ENCODE measurements at places on chromosomes 2 and 18.

GRCh38 chr2:8641301-8641965 is 40.4 kb upstream of the ID2 start:
- DNase-seq, result no peak

DNA sequence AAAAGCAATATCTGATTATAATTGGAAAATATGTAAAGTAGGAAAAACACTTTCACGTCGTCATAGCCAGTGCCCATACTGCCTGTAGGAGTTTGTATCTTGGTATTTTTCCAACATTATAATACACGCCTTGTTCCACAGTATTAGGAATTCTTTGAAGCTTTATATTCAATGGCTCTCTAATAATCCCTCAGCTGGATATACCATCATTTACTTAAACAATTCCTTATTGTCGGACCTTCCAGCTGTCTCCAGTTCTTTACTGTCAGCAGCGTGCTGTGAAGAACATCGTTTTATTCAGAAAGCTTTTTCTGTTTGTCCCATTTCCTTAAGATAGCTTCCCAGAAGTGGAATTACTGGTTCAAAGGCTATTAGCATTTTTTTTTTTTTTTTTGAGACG is 31.7 kb downstream of the ATP6V1C2 start:
- DNase-seq, result no peak

GRCh38 chr2:232327105-232328031 is 51.2 kb upstream of the ALPP start:
- peak; percentile 48 for DNase-seq

DNA sequence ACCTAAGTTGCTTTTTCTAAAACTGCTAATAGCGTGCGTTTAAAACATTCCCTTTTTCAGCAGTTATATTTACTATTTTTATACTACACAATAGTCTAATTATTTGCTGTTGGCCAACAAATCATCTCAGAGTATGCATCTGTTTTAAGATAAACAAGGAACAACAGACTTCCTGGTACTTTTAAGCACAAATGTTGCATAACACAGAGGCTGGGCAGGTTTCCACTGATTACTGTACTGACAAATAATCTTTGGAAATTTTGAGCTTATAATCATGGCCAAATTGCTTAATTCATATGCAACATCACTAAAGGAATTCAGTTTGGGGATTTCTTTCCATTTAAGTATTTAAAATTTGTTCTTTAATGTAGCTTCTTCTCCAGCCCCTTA is 737.4 kb upstream of the SALL3 start:
- DNase-seq, result peak; percentile 39

DNA sequence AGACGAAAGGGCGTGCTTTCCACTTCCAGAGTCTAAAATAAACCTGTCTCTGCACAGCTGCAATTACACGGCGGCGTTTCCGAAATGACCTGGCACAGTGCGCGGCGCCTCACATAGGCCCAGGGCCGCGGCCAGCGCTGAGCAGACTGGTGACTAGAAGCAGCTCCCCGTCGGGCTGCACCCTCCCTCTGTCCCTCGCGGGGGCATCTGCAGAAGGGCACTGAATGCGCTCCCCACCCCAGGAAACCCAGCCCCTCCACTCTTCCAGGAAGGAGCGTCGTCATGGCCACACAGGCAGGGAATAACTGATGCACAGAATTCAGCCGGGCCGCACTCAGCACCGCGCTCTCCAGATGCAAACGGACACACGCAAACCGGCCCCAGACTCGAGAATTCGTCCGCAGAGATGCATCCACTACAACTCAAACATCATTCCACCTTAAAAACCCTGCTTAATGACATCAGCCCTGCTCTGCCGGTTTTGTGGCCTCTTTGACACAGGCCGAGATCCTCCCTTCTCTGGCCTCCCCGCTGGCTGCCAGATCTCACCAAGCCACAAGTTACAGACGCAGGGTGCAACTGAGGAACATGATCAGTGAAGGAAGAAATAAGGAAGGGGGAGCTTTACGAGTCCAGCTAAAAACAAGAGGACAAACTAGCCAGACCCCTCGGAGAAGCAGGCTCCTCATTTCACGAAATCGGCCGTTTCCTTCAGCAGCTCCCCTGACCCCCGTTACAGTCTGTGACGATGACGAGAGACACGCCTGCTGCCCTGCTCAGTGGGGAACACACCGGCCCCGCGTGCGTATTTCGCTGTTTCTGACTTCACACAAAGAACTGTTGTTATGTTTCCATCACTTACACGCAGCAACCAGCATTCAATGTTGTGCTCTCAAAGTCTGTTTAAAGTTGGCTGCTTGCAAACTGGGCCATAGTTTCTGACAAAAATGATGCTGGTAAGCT is 40.2 kb downstream of the MBP start:
- DNase-seq, result no peak

DNA sequence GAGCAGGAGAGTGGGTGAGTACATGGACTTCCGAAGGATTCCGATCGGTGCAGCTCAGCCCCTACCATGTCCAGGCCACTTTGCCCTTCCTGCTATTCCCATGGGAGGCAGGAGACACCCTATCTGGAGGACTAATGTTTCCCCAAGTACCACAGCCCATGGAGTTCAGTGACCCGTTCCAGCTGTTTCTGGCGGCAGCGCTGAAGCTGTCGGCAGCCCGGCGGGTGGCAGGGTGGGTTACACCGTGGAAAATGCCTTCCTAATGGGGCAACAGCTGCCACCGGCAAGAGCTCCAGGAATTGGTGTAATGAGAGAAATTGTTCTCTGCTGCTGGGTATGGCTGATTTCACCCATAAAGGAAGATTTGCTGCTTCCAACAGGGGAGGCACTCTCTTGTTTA is 98.3 kb downstream of the MYCN start:
- no peak for DNase-seq

- DNase-seq, result peak; percentile 98
These were observed 3.7 kb upstream of the TUBA4B start for GRCh38 chr2:219249203-219249980.

- no peak for DNase-seq
These were observed 12.5 kb downstream of the PRKAG3 start for GRCh38 chr2:218819093-218819492.

GRCh38 chr2:151782378-151783132 is 45.7 kb downstream of the ARL5A start:
- no peak for DNase-seq

GRCh38 chr2:62266433-62267038 is 70.6 kb downstream of the B3GNT2 start:
- no peak for DNase-seq

GRCh38 chr2:19255481-19255880 is 102.9 kb downstream of the OSR1 start:
- DNase-seq, result peak; percentile 54

DNA sequence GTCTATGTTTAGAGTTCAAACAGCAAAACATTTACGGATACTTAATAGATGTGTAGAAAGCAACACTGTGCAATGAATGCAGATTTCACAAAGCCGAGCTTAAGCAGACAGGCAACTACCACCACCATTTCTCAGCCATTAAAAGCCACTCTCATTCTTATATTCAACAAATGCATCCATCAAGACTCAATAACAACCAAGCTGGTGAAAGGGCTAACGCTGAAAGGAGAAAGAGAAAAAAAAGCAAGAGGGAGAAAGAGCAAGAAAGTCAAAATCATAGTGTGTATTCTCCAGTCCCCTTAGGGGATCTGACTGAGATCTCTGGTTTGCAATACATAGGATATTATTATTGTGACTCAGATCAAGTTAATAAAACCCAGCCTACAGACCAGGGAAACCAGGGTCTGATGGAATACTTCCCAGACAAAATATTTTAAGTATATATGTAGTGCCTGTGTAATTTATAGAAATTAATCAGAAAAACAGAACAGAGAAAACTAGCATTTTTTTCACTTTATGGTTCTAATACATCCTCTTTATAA is 14.1 kb downstream of the SATB2 start:
- DNase-seq, result no peak

DNA sequence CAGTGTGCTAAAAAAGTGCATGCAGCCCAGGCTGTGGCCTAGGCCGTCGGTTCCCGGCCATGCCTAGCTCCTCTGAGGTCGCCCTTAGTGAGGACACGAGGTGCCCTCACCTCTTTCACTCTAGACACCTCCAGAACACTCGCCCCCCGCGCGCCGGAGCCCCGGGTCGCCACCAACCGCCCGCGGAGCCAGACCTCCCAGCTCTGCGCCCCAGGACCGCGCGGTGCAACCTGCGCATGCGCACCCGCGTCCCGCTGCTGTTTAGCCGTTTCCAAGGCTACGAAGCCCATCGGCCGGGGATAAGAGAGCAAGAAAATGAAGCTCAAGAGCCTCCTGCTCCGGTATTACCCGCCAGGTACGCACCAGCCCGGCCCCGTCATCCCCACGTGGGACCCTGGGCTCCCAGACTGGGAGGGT is at the start of gene DAW1:
DAW1 (plus strand) TSS at position 257 of the 417 bp plus-strand sequence; CDS start at position 316, 59 bp downstream.
- DNase-seq, result no peak

- DNase-seq, result peak; percentile 64
These were observed 47.1 kb upstream of the SELENOI start for GRCh38 chr2:26298638-26299393.

DNA sequence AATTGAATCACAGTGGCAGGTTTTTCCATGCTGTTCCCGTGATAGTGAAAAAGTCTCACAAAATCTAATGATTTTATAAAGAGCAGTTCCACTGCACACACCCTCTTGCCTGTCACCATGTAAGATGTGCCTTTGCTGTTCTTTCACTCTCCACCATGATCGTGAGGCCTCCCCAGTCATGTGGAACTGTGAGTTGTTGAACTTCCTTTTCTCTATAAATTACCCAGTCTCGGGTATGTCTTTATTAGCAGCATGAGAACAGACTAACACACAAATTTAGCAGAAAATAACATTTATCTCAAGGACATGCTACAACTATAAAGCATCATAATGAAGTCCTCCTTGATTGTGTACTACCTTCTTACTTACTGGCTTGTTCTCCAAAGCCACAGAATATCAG is 1526.0 kb downstream of the LRP1B start:
- DNase-seq, result no peak

- no peak for DNase-seq
These were observed 178.0 kb downstream of the HDAC4 start for GRCh38 chr2:239222706-239223309.

DNA sequence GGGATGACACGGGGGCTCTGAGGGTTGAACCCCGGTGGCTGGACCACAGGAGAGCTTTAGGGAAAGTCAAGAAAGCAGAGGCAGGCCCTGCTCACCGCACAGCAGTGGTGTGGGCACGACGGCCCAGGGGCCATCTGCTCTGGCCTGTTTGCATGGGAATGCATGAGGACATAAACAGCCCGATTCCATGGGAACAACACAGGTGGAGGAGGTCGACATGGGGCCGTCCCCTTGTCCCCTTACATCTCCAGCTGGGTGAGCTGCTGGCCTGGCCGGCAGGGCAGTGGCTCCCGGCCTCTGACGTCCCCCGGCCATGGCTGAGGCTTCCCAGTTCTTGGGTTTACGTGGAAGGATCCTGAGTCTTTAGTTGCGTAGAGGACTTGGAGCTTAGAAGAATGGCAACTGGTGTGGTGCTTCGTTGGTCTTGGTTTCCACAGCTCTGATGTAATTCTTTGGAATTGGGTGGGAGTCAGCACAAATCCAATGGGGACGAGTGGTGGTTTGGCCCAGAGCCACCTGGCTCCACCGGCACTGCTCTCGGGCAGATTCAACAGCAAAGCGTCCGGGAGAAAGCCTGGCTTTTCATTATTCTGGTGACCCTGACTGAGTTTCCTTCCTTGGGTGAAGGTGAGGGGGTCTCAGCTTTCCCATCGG is 98.3 kb upstream of the HDAC4 start:
- no peak for DNase-seq

GRCh38 chr2:172630181-172630580 is 74.3 kb downstream of the PDK1 start:
- DNase-seq, result no peak

GRCh38 chr2:28582152-28582551 is 86.3 kb downstream of the PLB1 start:
- no peak for DNase-seq

GRCh38 chr2:168089200-168089599 is 158.2 kb downstream of the STK39 start:
- no peak for DNase-seq

- DNase-seq, result peak; percentile 94
These were observed 143.5 kb downstream of the PKP4 start for GRCh38 chr2:158600155-158600802.

GRCh38 chr2:72515696-72516095 is 310.1 kb downstream of the EXOC6B start:
- no peak for DNase-seq

- DNase-seq, result peak; percentile 7
These were observed 31.8 kb downstream of the SLC9A4 start for GRCh38 chr2:102504833-102505232.

GRCh38 chr2:232342635-232343565 is 35.7 kb upstream of the ALPP start:
- DNase-seq, result no peak

DNA sequence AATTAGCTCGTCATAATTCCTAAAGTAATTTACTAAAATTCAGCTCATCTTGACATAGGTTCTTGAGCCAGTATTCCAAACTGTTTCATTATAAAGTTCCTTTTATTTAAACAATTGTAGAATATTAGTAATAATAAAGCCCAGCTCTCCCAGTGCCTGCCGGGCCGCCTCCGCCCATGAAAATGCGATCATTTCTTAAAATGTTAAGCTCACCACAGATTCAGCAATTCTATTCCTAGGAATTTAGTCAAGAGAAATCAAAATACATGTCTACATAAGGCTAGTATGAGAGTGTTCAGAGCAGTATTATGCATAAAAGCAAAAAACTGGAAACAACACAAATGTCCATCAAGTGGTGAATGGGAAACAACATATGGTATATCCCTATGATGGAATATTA is 52.0 kb downstream of the XDH start:
- no peak for DNase-seq

DNA sequence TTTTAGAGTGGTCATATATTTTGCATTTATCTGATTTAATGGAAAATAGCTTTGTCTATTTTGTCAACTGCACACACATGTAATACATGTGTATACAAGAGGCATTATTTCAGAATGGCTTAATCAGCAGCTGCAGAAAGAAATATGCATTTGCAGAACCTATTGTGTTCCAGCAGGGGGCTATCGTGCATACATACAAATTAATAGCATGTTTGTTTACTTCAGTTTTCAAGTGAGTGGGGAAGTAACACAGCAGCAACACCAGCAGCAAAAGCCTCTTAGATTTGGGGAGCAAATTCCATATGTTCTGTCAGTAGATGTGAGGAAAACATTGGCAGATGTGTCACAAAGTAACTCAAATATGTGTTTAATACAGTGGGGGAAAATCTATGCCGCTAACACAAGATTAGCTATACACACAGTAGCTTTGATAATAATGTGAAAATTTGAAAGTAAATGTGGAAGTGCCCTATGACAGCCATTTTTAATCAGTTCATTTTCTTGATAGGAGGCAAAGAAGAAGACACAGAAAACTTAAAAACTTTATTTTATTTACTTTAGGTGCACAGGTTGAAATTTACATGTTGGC is 218.1 kb downstream of the WDR7 start:
- DNase-seq, result peak; percentile 67

Data from bronchial epithelial cell (primary cell).